ENCODE measurements at places on chromosomes 11 and 22. TPM values are rescaled to one million over a fixed set of nuclear protein-coding genes. Genes with fewer than 3 reads are reported as not detected.

GRCh38 chr22:46586123-46586519 lies 34.1 kb upstream of the GRAMD4 start:
- no peaks in the 10 kb centered on the region for H3K36me3 ChIP-seq
- peaks cover 23% of the 10 kb centered on the region for H3K4me1 ChIP-seq
- H3K27me3 ChIP-seq, result no peaks in the 10 kb centered on the region

Gene TMEM109
- 102 TPM for total RNA-seq

Gene B4GAT1
- 9.7 TPM for total RNA-seq

DNA sequence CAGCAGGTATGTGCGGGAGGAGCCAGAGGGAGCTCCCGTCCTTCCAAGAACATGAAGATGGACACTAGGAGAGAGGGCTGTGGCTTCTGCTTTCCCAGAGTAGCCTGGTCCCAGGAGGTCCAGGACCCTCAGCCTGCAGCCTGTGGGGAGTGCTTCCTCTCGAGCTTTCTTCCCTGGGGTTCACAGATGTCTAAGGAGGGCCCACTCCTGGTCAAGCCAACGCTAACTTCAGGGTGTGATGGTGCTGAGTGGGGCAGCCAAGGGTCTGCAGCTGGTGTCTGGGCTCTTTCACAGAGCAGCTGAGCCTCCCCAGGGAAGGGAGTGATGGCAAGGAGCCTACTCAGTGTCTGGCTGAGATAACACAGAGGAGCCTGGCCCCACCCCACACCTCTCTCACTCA lies 3.3 kb downstream of the POU2F3 start:
- no peak overlapping the region for H3K27ac ChIP-seq
- H3K4me3 ChIP-seq, result no peak overlapping the region
- peaks cover 83% of the 10 kb centered on the region for H3K27me3 ChIP-seq
- H3K4me1 ChIP-seq, result peaks cover 28% of the 10 kb centered on the region
- peaks cover 1% of the 10 kb centered on the region for H3K36me3 ChIP-seq

DNA sequence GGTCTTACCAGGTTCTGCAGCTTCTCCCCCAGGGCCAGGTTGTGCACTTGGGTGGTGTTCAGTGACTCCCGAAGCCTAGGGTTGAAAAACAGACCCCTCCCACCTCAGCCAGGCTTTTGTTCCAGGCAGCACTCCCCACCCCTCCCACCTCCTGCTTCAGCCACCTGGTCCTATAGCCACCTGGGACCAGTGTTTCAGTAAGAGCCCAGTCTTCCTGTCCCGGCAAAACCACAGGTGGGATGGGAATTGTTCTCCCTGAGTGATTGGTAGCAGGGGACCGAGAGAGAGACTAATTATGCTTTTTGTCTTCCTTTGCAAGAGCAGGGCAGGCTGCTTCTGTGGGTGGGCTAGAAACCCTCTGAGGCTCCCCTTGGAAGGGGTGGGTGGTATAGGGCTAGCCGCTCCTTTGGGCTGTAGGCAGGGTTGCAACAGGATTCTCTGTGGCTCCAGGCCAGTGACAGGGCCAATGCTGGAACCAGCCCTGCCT lies 8.5 kb upstream of the NAALADL1 start:
- peaks cover 4% of the 10 kb centered on the region for H3K4me1 ChIP-seq
- no peaks in the 10 kb centered on the region for H3K36me3 ChIP-seq
- no peak overlapping the region for H3K27ac ChIP-seq

DNA sequence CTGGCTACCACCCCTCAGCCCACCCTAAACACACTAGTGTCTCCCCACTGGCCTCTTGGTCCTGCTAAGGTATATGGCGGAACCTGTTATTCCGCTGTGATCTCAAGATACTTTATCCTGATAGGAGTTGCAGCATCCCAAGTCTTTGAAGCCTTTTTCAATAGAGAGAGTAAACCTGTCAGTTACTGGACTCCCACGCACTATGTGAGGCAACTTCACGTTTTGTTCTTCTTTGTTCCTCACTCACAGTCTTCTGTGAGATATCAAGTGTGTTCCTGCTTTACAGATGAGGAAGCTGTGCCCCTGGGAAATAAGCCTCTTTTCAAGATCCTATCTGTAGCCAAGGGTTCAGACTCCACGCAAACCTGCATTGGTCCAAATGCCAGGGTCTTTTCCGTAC lies 127.8 kb downstream of the MYO18B start:
- H3K27ac ChIP-seq, result no peak overlapping the region
- peaks cover 8% of the 10 kb centered on the region for H3K27me3 ChIP-seq

DNA sequence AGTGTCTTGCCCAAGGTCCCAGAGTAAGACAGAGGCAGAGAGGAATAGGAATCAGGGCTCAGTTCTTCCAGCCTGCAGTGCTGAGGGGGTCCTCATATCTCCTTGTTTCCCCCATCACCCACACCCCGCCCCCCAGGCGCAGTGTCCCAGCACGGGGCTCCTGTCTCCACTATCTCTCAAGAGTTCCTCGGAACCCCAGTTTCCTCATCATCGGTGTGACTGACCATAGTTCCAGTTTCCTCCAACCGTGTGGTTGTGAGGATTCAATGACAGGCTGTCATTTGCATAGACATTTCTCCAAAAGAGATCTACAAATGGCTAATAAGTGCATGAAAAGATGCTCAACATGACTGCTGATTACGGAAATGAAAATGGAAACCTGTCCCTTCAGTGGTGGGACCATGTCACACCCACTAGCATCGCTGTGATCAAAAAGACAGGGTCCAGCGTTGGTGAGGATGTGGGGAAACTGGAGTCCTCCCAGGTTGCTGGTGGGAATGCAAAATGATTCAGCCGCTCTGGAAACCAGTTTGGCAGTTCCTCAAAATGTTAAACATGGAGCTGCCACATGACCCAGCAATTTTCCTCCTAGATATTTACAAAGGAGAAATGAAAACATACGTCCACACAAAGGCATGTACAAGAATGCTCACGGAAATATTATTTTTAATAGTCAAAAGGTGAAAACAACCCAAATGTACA lies 31.8 kb upstream of the PDGFB start:
- H3K27ac ChIP-seq, result no peak overlapping the region
- H3K4me3 ChIP-seq, result no peak overlapping the region
- no peaks in the 10 kb centered on the region for H3K36me3 ChIP-seq
- no peaks in the 10 kb centered on the region for H3K4me1 ChIP-seq

DNA sequence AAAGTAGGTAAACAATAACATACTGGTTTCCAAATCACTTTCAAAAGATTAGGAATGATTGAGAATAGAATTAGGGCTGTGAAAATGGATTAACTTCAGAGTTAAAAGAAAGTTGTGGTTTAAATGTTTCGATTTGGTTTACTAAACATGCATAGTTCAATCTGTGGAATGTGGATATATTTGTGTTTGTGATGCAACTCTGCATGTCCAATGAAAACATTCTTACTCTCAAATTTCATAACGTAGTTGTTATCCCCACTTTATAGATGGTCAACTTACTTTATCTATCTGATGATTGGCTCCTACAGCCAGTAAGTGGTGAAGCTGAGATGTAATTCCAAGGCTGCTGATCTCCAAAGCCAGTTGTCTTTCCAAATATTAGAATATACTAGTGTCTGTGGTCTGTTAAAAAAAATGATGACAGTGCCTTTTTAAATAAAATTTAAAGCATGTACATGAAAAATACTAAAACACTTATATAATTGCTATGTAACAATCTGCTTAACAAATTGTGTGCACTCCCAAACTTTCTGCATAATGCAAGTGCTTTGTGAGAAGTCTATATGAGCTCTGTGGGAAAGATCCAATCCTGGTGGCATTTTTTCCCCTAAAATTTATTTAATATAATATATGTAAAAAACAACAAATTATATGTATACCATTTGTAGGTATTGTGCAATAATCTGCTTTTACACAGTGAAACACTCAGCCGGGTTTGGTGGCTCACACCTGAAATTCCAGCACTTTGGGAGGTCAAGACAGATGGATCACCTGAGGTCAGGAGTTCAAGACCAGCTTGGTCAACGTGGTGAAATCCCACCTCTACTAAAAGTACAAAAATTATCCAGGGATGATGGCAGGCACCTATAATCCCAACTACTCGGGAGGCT lies 9.7 kb upstream of the SIK3 start:
- no peaks in the 10 kb centered on the region for H3K36me3 ChIP-seq
- no peak overlapping the region for H3K4me3 ChIP-seq
- peaks cover 2% of the 10 kb centered on the region for H3K27me3 ChIP-seq
- peaks cover 4% of the 10 kb centered on the region for H3K4me1 ChIP-seq
- no peak for DNase-seq

DNA sequence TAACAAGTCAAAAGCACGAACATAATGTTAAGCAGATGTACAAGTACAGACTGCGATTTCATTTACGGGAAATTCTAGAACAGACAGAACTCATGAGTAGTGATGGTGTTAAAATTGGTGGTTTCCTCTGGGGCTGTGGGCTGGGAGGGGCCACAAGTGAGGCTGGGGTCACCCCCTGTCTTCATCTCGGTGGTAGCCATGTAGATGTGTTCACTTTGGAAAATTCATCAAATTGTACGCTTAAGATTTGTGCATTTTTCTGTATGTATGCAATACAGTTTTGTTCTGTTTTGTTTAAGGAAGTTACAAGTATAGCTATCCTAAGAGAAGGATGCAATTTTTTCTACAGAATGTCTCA lies 504 bp upstream of the ASCC2 start:
- peaks cover 7% of the 10 kb centered on the region for H3K36me3 ChIP-seq
- H3K27me3 ChIP-seq, result peaks cover 9% of the 10 kb centered on the region
- H3K4me1 ChIP-seq, result peaks cover 27% of the 10 kb centered on the region

DNA sequence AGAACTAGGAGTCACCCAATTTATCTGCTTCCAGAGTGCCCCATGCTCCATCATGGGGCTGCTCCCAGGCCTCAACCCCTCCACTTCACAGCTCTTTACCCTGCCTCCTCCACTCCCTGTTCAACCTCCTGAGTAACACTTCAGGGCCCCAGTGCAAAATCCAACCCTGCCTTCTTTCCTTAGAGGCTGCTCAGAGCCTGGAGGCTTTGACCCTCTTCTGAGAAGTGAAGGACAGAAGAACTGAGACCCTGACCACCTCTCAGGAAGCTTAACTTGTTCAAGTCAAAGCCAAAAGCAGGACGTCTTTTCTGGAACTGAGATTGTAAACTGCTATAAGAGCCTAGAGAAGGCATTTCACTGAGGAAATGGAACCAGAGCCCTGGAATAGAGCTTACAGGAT lies 15.5 kb downstream of the EIF3F start:
- no peak overlapping the region for H3K4me3 ChIP-seq
- H3K36me3 ChIP-seq, result peaks cover 5% of the 10 kb centered on the region
- H3K27me3 ChIP-seq, result peaks cover 2% of the 10 kb centered on the region
- H3K27ac ChIP-seq, result no peak overlapping the region
- no peaks in the 10 kb centered on the region for H3K4me1 ChIP-seq

Gene OVCH2
- total RNA-seq, result not detected

Gene BAIAP2L2
- total RNA-seq, result 1.6 TPM

GRCh38 chr22:36771356-36772063 lies 4.4 kb downstream of the IFT27 start:
- H3K36me3 ChIP-seq, result peaks cover 2% of the 10 kb centered on the region
- no peak overlapping the region for H3K27ac ChIP-seq
- no peak overlapping the region for H3K4me3 ChIP-seq

- H3K27me3 ChIP-seq, result no peaks in the 10 kb centered on the region
- H3K27ac ChIP-seq, result no peak overlapping the region
- H3K36me3 ChIP-seq, result no peaks in the 10 kb centered on the region
Observed at GRCh38 chr11:109815500-109816150, 277.6 kb upstream of the ZC3H12C start.

GRCh38 chr22:40819599-40820140 lies 524 bp upstream of the SLC25A17 start:
- H3K36me3 ChIP-seq, result peaks cover 13% of the 10 kb centered on the region
- H3K4me3 ChIP-seq, result peak overlapping the region; percentile 88
- no peak for DNase-seq
- H3K27me3 ChIP-seq, result no peaks in the 10 kb centered on the region
- peaks cover 21% of the 10 kb centered on the region for H3K4me1 ChIP-seq

Gene SOX6
- not detected for total RNA-seq

Gene ROBO3
- 19.6 TPM for total RNA-seq

DNA sequence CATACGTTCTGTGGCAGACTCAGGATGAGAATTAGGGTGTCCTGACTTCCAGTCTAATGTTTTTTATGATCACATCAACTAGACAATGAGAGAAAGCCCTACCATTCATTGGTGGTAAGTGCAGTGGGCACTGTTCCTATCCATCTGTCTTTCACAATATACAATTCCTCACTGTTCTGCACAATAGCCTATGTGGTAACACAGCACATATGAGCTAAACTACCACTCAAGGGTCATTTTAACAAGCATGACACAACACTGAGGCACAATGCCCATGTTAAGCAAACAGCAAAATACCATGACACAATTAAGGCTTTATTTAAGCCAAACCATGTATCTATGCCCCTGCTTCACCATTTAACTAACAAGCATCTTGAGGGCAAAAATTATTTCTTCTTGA lies 52.3 kb downstream of the SIK3 start:
- H3K27ac ChIP-seq, result no peak overlapping the region
- H3K27me3 ChIP-seq, result no peaks in the 10 kb centered on the region
- no peak overlapping the region for H3K4me3 ChIP-seq

DNA sequence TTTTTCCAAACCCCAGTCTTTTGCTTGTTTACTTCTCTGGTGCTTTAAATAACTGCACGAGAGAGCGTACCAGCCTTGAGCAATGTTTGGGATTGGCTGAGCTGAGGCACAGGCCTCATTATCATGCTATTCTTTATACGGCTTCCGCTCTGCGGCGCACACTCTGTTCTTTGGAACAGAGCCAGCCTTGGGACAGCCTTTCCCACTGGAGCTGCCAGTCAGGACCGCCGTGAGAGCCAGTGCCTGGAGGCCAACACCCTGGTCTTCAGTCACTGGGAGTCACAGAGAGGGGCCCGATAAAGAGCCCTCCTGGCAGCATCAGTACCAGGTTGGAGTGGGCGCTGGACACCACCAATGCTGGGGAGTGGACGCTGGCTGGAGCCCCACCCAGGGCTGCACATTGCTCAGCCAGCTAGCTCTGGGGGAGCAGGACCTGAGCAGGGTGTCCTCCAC lies 125.6 kb downstream of the BCR start:
- no peak for DNase-seq
- no peak overlapping the region for H3K4me3 ChIP-seq
- H3K27ac ChIP-seq, result no peak overlapping the region
- peaks cover 2% of the 10 kb centered on the region for H3K36me3 ChIP-seq

DNA sequence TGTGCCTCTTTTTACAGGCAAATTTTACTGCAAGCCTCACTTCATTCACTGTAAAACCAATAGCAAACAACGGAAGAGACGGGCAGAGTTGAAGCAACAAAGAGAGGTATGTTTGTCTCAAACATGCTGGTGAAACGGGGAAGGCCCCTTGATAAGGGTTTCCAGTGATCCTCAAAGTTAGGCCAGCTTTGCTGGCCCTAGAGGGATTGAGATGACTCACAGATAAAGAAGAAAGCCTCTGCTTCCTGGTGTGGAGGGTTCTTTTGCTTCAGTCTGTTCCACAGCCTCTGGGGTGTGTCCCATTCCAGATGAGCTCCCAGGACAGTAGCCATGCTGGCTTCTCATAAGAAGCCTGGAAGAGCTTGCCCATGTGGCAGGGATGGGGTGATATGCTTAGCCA lies 118.9 kb upstream of the PARVA start:
- H3K4me1 ChIP-seq, result no peaks in the 10 kb centered on the region
- H3K36me3 ChIP-seq, result no peaks in the 10 kb centered on the region
- H3K4me3 ChIP-seq, result no peak overlapping the region
- H3K27ac ChIP-seq, result no peak overlapping the region
- H3K27me3 ChIP-seq, result no peaks in the 10 kb centered on the region
- DNase-seq, result no peak

Gene SLC22A25
- total RNA-seq, result not detected

GRCh38 chr11:64219354-64219684 lies 6.7 kb downstream of the TRPT1 start:
- peaks cover 5% of the 10 kb centered on the region for H3K4me1 ChIP-seq
- H3K36me3 ChIP-seq, result peaks cover 19% of the 10 kb centered on the region
- H3K4me3 ChIP-seq, result no peak overlapping the region

Gene HINFP
- 52.6 TPM for total RNA-seq
